Left hindlimb (tissue), 1 donor: ENCODE measurements at places on chromosomes 16 and 17.

DNA sequence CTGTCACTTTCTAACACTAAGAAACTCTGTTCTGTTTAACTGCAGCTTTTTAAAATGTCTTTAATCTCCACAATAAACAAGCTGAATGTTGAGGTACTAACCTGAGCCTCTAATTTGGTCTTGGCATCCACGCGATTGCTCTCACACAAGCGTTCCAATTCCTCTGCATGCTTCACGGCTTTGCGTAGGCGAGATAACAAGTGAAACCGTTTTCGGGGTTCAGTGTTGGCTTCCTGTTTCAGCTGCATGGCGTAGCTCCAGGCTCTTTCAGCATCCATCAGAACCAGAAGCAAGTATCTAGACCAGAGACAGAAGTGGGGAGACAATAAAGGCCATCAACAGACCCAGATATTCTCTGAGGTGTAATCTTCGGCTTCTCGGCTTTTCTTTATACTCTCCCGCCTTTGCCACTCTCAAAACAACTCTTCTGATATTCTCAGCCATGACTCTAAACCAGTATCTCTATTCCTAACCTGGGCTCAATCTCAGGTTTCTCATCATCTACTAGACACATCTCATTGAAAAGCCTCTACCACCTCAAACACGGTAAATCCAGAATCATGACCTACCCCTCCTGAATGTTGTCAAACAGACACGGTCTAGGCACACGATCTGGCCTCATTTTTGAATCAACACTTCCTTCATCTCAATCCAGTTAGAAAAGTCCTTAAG lies 8.3 kb downstream of the SRP68 start:
- no peak for DNase-seq

DNA sequence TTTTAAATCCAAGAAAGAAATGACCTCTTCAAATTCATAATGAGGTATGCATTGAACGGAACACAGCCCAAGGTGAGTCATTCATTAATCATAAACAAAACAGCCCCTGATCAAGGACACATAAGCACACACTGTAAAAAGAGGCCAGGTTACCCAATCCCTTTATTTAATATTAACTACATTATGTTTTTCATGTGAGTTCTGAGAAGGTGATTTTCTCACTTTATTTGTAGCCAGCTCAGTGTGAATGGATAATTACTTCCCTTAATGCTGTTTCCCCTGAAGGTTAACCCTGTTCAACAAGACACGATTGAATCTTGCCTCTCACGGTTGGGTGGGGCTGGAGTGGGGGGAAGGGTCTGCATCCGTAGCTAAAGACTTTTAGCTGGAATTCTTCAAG lies 257.3 kb upstream of the SALL1 start:
- no peak for DNase-seq

DNA sequence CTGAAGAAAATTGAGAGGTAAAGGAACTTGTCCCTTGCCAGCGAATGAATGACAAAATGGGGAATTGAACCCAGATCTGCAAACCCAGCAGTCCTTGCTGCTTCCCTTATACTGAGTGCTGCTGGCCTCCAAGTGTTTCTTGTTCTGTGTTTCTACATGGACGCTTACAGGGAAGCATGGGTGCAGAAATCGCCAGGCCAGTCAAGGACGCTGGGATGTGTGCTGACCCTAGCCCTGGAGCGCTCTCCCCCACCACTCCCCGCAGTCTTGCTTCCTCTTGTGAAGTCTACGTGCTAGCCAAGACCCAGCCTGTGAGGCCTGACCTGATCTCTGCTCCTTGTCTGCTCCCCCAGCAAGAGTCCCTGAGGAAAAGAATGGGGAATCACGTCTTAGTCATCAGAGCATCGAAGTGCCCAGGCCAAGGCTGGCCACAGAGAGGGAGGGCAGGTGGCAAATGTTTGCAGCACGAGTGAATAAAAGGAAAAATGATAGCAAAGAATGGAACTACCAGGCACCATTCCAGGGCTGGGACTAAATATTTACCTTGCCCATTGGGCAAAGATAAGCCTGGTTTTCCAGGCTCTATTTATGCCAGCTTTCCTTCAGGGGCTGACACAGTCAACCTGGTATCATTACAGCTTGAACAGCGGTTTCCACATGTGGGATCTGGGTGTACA lies 17.4 kb downstream of the CA4 start:
- DNase-seq = no peak

GRCh38 chr17:50161911-50162288 lies 3.9 kb upstream of the SGCA start:
- no peak for DNase-seq

- no peak for DNase-seq
Observed at GRCh38 chr17:79051306-79051705, 23.3 kb upstream of the ENGASE start.

GRCh38 chr17:71441098-71441497 lies 679.7 kb upstream of the SOX9 start:
- DNase-seq = no peak

- peak; percentile 68 for DNase-seq
Observed at GRCh38 chr17:6079155-6079888, 9.1 kb downstream of the WSCD1 start.

GRCh38 chr17:33039874-33040273 lies 48.2 kb downstream of the SPACA3 start:
- no peak for DNase-seq

DNA sequence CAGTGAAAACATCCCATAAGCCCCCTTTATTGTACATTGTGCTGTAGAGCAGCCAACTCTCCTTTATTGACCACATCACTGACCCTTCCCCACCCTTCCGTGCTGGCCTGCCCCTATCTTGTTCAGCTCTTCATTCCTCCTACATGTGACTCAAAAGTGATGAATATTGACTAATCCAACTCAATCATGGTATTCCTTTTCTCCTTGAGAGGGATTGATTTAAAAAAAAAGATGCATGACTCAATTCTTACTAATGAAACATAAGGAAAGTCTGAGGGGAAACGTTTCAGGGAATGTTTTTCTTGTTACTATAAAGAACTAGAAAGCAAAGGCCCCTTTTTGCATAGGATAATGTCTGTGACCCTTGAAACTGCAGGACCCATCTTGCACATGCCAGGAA lies 125.2 kb upstream of the SOX9 start:
- DNase-seq = no peak

DNA sequence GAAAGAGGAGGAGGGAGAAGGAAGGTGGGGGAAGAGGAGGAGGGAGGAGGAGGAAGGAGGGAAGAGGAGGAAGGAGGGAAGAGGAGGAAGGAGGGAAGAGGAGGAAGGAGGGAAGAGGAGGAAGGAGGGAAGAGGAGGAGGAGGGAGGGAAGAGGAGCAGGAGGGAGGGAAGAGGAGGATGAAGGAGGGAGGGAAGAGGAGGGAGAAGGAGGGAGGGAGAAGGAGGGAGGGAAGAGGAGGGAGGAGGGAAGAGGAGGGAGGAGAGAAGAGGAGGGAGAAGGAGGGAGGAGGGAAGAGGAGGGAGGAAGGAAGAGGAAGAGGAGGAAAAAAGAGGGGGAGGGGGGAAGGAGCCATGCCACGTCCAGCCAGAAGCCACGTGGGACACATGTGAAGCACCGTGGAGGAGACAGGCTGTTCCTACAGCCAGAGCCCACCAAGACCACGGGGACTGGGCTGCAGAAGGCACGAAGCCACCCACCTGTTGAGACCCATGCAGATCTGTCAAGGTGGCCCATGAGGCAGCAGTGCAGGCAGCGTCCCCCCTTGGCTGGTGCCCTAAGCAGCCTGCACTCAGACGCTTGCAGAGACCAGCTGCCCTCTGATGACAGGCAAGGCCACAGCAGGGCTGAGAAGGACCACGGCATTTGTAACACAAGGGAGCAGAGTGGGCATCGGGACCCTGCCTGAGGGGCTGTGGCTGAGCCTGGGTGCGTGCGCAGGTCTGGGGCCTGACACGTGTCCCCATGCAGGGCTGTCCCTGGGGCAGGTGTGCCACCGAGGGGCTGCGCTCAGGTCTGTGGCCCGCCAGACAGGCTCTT lies 10.3 kb downstream of the NDUFAF8 start:
- no peak for DNase-seq

- DNase-seq = no peak
Observed at GRCh38 chr16:51114382-51114781, 36.7 kb downstream of the SALL1 start.

- no peak for DNase-seq
Observed at GRCh38 chr17:33494151-33494550, 201.1 kb upstream of the ASIC2 start.

DNA sequence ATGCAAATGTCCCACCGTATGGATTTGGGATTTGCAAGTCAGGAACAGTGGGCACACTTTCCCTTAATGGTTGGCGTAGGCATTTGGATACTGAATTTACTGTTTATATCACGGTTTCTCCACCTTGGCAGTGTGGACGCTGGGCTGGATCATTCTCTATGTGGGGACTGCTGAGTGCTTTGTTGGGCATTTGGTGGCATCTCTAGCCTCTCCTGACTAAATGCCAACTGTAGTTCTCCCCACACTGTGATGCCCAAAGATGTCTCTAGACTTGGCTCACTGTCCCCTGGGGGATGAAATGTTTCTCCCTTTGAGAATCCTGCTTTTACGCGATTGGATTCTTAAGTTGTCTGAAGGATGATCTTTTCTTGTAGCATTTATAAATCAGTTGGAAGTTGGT lies 49.0 kb downstream of the RBFOX1 start:
- DNase-seq = no peak

DNA sequence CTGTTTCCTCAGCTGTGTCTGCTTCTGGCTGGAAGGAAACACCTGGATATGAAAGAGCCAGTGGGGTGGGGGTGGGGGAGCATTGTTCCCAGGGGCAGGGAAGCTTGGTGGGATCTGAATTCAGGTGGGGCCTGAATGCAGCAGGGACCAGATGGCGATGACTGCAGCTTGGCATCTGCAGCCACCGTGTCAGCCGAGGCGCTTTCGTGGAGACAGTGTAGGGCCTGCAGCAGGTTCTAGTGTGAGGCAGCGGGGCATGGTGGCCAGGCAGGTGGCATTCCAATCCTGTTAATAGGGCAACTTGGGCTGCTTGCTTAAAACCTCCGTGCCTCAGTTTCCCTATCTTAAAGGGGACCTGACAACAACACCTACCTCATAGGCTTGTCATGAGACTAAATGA lies 1.7 kb downstream of the PIK3R6 start:
- no peak for DNase-seq

GRCh38 chr16:87060034-87060986 lies 256.9 kb downstream of the C16orf95 start:
- no peak for DNase-seq

GRCh38 chr17:46962374-46962790 lies 16.7 kb downstream of the RPRML start:
- no peak for DNase-seq

DNA sequence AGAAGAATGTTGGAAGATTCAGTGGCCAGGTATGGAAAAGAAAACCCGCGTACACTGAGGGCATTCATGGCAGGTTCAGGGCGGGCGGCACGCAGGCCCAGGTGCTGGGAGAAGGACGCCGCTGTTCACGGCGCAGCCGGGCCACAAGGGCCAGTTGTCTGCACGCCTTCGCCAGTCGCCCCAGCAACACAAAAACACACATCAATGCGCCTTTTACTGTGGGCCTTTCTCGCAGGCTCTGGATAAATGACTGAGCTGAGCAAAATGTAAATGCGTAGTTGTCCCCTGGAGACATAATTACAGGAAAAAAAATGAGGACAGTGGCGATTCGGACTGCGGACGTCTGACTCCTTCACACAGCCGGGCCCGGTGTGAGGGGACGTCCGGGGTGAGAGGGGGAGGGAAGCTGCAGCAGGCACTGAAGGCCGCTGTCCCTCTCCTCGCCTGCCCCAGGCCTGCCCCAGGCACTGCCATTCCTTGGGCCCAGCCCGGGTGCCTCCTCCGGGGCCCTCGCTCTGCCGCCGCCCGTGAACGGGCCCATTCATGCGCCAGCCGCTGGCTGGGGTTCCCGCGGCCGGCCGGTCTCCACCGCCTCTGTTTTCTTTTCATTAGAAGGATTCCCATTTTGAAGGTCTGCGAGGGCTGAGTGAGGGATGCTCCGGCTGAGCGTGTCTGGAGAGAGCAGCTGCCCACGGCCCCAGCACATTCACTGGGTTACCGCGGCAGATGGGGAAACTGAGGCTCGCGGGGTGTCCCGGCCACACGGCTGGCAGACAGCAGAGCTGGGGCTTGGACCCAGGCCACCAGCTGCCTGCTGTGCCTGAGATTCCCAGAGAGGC lies 6.5 kb upstream of the ZNF469 start:
- DNase-seq = peak; percentile 80

DNA sequence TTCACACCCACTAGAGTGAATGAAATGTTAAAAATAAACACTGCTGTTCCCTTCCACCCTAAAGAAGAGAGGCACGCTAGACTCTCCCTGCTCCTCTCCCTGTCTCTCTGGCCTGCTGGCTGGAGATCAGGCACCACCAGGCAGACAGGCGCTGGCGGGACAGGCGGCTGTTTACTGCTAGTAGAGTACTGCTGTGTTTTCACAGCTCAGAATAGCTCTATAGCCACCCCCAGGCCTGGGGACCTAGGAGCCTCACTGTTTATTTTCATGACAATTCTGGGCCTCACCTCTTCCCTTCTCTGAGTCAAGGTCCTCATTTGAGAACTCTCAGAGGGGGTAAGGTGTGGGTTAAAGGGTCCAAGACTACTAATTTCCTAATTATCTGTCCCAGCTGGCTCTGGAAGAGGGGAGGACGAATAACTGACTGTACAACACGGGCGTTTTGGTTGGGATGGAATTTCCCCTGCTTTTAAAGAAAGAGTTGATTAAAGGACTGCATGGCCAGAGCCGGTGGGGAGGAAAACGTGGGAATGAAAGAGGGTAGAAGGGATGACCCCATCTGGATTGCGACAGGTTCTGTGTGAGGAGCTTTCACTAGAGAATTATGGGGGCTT lies 9.0 kb upstream of the G6PC1 start:
- DNase-seq = peak; percentile 67

- DNase-seq = no peak
Observed at GRCh38 chr16:85653290-85653891, 35.4 kb downstream of the GINS2 start.

DNA sequence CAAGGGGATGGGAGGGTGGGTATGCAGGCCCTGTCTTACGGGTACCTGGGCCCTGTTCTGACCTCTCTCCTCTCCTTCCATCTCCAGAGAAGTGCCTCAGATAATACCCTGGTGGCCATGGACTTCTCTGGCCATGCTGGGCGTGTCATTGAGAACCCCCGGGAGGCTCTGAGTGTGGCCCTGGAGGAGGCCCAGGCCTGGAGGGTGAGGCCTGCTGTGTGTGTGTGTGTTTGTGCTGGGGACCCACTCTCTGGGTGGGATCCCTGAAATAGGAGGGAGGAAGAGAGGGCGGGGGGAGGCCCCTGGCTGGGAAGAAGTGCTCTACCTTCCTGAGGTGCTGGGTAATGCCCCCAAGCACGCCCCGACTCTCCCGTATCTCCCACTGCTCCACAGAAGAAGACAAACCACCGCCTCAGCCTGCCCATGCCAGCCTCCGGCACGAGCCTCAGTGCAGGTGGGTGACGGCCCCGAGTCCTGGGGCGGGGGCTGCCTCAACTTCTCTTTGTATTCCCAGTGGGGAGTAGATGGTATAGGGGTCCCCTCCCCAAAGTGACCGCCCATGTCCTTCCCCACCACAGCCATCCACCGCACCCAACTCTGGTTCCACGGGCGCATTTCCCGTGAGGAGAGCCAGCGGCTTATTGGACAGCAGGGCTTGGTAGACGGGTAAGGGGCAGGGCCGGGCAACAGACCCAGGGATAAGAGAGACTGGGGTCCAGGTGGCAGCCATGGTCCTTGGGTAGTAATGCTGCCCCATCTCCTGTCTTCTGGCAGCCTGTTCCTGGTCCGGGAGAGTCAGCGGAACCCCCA lies 7.8 kb downstream of the GRB7 start:
- DNase-seq = no peak
